Stimulated activated CD4-positive, alpha-beta T cell treated with anti-CD3 and anti-CD28 coated beads, Interleukin-1b, Interleukin-23, amount 100 ng/mL, for 1 hour (primary cell): ENCODE measurements at places on chromosomes 3 and 15.

- no peak for DNase-seq
These were observed 221.2 kb downstream of the NLGN1 start for GRCh38 chr3:173618703-173619102.

DNA sequence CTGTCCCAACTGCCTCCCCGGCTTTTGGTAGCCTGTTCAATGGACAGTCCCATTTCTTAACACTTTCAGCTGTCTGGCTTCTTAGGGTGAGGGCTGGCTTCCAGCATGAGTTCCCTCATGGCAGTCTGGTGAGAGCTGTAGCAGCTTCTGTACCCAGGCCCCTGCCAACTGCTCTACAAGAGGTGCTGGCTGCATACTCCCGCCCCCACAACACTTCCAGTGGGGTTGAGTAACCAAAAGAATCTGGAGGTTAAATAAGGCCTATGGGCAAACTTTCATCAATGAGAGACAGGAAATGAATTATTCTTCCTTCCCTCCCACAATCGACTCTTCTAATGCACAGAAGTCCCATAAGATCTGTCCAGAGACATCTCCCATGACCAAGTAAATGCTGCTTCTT lies 145.0 kb downstream of the NEK10 start:
- DNase-seq = no peak

DNA sequence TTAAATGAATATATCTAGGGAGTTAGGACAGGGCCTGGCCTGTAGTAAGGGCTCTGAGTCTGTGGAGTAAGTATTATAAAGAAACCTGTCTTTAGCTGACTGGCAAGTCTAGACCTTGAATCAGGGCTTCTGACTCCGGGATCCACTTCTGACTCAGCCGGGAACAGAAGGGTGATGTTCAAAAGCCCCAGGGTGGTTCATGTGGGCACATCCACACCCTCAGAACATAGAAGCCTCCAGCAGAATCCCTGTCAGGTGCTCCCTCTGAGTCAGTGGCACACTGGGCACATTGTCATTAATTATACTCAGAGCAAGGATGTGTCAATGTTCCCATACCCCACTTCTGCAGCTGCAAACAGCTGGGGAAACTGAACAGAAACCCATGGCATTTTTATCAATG lies 26.7 kb upstream of the SNRK start:
- DNase-seq = no peak

- DNase-seq = no peak
These were observed 214.8 kb downstream of the FMN1 start for GRCh38 chr15:32979710-32980109.

- DNase-seq = no peak
These were observed 80.0 kb upstream of the SPATA16 start for GRCh38 chr3:173221010-173221409.

DNA sequence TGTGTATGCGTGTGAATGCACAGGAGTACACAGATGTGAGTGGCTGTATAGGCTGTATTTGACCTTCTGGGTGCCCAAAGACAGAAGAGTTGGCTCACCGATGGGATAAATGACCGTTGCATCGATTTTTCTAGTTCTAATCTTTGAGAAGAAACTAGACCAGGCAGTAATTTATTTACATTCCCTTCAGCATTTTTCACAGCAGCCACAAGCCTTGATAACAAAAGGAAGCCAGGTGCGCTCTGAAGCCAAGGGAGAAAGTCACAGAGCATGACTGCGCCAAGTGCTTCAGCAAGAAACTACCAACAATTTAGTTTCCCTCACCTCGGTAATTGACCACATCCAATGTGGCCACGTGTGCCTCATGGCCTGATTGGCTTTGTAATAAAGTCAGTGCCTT lies 5.9 kb upstream of the FAM3D start:
- DNase-seq = no peak

GRCh38 chr15:75452865-75453702 lies 1.6 kb upstream of the SIN3A start:
- no peak for DNase-seq

DNA sequence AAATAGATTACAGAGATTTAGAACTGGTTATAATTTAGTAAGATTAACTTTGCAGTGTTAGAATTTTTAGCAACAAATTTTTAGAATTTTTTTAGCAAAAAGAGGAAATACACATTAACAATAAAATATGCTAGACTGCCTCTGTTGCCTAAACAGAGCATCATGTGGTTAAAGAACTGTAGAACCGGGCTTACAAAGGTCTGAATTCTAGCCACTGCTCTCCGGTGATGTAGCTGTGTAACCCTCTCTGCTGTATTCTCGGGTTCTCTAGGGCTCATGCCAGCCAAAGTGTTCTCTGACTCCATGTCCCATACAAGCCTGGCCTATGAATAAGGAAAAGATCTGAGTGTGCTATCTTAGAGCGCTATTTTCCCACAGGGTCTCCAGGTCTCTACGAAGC lies 2.9 kb upstream of the P2RY12 start:
- DNase-seq = no peak

- DNase-seq = no peak
These were observed 276.3 kb upstream of the DNAJC19 start for GRCh38 chr3:181265750-181266333.

DNA sequence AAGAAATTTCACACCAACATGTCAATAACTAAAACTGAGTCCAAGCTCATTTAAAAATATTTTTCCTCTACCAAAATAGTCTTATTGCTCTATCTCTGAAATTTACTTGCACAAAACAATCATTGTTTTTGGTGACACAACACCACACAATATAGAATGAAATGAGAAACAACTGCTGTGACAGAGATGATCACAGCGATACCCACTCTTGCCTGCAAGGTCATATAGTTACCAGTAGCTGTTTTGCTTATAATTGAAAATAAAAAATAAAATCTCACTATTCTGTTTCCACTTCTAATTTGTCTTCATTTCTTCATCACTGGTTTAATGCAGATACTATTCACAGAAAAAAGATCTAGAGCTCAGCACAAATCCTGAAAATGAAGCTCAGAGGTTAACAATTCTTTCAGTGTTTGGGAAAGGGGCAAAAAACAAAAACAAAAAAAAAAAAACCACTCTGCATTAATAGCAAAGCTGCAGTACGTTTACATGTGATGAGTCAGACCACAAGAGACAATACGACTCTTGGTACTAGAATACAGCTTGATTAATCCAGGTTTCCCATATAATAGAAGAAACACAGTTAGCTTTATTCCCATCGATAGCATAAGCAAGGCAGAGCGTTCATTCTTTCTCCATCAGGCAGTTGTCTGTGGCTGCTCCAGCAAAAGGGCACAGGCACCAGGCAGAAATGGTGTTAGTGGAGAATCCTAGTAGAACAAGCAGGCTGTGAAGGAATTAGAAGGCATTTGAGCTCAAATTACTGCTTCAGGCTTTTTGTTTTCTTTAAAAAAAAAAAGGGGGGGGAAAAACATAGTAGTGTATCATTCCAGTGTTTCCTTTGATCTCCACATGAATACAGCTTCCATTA lies 773 bp downstream of the ANKRD28 start:
- DNase-seq = no peak

GRCh38 chr15:66858423-66859207 lies 156.6 kb downstream of the SMAD6 start:
- DNase-seq = no peak
